ENCODE measurements at places on chromosomes 1 and 21.

- DNase-seq: no peak
Observed at GRCh38 chr1:202333861-202334260, 7.9 kb downstream of the UBE2T start.

- DNase-seq: no peak
Observed at GRCh38 chr1:73736125-73736524, 461.9 kb downstream of the LRRIQ3 start.

GRCh38 chr1:235397733-235398132 lies 30.5 kb downstream of the TBCE start:
- DNase-seq: no peak

DNA sequence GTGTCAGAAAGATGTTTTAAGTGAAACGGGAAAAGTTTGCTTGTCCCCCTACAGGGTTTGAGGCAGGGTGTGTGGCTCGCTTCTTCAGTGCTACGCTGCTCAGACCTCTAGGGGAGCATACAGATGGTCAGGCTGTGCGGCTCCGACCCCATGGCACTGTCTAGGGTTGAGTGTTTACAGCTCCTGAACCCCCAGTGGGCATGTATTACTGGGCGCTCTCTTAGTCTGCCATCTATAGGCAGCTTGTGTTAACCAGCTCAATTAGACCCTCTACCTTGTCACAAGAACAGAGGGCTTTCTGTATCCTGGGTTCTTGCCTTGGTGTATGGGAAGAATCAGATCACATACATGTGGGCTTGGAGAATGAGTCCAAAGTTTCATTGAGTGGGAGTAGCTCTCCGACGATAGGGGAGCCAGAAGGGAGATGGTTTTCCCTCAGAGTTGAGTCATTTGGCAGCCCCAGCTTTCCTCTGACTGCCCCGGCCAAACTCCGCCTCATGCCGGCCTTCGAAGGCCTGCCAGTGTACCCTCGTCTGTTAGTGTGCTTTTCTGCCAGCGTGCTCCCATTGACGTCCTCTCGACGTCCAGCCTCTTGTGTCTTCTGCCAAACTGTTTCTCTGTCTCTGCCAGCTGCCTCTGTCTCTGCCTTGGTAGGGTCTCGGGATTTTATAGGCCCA lies 38.6 kb upstream of the ADGRL4 start:
- no peak for DNase-seq

DNA sequence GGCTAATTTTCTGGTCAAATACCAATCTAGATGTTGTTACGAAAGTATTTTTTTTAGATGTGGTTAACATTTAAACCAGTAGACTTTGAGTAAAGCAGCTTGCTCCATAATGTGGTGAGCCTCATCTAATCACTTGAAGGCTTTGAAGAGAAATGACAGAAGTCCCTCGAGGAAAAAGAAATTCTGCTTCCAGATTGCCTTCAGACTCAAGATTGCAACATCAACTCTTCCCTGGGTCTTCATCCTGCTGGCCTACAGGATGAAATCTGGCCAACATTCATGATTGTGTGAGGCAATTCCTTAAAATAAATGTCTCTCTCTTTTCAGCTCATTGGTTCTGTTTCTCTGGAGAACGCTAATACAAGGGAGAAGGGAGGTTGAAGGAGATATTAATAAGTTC lies 32.5 kb upstream of the SSX2IP start:
- no peak for DNase-seq

GRCh38 chr1:10945991-10946509 lies 66.4 kb upstream of the TARDBP start:
- DNase-seq: no peak

DNA sequence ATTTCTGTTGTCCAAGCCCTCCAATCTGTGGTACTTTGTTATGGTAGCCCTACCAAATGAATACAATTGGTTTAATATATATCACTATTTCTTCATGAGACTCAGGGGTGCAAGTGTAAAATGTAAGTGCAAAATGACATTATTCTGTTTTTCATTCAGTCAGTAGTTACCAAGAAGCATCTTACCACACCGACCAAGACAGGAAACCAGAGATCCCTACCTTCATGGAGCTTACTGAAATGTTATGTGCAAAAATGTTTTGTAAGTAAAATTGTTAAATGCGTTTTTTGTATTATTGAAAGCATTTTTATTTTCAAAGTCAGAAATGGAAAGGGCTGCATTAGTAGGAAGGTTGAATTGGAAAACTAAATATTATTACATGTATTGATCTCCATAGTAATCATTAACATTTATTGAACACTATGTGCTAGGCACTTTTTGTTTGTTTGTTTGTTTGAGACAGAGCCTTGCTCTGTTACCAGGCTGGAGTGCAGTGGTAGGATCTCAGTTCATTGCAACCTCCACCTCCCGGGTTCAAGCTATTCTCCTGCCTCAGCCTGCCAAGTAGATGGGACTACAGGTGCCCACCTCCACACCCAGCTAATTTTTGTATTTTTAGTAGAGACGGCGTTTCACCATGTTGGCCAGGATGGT lies 166.8 kb downstream of the PTPRC start:
- DNase-seq: no peak

DNA sequence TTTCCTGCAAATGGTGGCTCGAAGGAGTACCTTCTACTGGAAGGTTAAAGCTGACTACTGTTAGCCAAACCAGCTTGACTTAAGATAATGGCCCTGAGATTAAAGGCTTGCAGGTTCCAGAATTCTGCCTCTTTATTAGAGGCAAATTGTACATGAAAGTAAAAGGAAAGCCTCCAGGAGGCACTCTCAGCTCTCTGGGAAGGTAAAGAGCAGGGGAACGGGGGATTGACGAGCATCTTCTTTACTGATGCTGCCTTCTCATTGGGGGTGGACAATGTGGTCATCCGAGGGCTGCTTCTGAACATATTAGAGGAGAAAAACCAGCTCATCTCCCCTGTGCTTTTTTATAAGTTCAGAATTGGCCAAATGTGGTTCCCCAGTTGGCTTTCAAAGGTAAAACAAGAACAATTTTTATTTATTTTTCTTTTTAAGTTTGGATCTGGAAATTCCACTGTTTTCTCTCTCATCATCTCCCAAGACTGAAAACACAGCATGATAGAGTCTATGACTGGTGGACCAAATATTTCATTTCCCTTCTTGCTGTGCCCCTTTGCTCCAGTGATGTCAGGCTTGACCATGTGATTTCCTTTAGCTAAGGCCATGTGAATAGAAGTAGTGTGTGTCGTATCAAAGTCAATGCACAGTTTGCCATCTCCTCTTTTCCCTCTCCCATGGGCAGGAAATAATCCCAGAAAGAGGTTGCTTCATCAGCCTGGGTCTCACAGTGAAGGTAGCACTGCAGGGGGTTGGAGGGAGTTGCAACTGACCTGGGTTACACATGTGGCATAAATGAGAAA lies 292.7 kb downstream of the PRDM2 start:
- no peak for DNase-seq

- no peak for DNase-seq
Observed at GRCh38 chr1:213067352-213067751, 16.3 kb downstream of the RPS6KC1 start.
